Activated CD8-positive, alpha-beta T cell treated with anti-CD3 and anti-CD28 coated beads, Interleukin-2, amount 10 ng/mL, durations not matched to agents 7 days and 5 days (primary cell): ENCODE measurements at places on chromosomes 3 and 15. TPM values are rescaled to one million over a fixed set of nuclear protein-coding genes. Genes with fewer than 3 reads are reported as not detected.

- no peak for DNase-seq
These were observed 8.1 kb downstream of the VGLL3 start for GRCh38 chr3:86982883-86983282.

Gene MKRN3
- total RNA-seq, result 0.91 TPM

DNA sequence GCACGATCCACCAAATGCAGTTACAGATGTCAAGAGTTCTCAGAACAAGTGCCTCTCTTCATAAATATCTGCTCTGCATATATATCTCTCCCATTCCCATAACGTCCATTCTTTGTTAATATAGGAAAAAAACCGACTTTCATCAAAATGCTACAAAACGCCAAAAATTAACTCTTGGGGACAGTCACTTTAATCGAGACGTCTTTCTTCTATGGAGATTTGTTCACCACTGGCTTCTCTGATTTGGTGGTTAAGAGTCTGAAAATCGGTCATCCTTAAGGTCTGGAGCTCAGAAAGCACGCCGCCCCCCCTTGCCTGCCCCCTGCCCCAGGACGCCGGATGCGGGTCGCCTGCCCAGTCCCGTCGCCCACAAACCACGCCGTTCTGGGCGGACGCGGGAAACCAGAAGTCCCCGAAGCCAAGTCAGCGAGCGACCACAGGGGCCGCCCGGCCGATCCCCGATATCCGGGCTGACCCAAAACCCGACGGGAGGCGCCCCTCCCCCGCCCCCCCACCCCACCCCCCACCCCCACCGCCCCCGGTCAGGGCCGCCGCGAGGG is 252.7 kb downstream of the TJP1 start:
- DNase-seq, result no peak

DNA sequence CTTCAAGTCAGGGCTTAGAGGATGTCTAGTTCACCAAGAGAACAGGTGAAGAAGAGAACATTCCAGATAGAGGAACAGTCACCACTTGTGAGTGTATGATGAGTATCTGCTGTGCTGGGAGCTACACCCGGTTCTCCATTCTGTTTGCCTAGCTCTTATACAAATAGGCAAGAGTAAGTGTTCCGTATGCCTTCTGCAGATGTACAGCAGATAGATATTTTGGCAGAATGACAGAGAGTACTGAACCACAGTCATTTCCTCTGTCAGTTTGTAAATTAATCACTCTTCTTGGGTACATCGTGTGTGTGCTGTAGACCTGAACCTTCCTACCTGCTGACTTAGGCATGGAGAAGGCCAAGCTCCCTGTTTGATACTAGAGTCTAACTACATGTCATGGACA is 108.3 kb upstream of the CTDSPL start:
- no peak for DNase-seq

Gene COL6A5
- total RNA-seq, result not detected

DNA sequence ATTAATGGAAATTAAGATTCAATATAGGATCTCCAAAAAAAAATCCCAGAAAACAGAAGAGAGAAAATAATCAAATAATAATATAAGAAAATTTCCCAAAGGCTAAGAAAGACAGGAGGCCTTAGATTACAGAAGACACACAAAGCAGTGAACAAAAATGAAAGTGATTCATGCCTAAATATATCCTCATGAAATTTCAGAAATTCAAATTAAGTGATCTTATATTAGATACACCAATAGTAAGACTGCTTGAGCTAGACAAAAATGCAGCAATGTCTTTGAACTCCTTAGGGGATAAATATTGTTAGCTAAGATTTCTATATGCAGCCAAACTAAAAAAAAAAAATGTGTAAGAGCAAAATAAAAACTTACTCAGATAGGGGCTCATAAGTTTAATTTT is 44.6 kb upstream of the ARPP21 start:
- DNase-seq, result no peak

- DNase-seq, result no peak
These were observed 11.1 kb downstream of the TNK2 start for GRCh38 chr3:195897081-195897852.

GRCh38 chr3:40254491-40254890 is 55.0 kb upstream of the EIF1B start:
- no peak for DNase-seq

GRCh38 chr3:23232016-23232415 is 28.9 kb downstream of the UBE2E2 start:
- DNase-seq, result no peak
